ENCODE measurements at places on chromosomes 2 and 18.
A peak's percentile ranks its signal among the peaks of the same experiment; 100 is the strongest.

DNA sequence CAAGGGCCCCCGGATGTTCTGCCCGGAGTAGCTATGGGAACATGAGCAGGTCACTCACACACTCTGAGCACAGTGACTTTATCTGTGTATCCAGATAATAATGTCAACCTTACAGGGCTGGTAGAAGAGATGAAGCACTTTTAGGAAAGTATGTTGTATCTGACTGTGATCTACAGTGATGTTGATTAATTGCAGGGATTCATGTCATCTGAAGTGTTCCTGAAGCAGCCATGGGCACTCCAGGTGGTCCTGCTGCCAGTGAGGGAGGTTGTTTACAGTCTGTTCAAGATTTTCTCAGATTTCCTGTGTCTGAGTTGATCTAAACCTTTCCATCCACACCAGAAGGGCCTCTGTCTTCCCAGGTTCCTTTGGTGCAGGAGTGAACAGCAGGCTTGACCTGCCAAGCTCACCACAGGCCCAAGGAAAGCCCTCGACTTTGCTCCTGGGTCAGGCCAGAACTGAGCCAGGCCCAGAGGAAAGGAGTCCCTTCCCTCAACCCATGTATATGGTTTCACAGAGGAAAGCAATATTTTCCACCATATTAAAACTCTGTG is 28.0 kb downstream of the KIAA2012 start:
- no peak for DNase-seq
- no peaks in the 10 kb centered on the region for H3K36me3 ChIP-seq
- no peaks in the 10 kb centered on the region for H3K4me1 ChIP-seq
- no peaks in the 10 kb centered on the region for H3K27me3 ChIP-seq
- H3K27ac ChIP-seq: no peak overlapping the region
- H3K4me3 ChIP-seq: no peak overlapping the region

DNA sequence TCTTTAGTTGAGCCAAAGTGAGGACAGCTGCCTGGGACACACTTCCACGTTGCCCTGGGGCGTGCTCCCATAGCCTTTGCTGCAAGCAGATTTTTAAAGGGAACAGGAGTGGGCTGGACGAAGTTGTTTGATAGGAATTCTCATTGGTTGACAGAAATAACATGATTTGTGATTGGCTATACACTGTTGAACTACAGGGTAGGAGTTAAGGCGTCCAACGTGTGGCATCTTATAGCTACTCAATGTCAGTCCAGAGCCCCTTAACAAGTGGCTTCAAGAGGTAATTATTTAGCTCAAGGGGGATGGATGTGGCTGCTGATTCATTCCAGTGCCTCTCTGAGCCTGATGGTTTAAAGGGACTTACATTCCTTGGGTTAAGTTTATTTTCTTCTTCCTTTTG is 65.5 kb downstream of the ACAA2 start:
- no peaks in the 10 kb centered on the region for H3K36me3 ChIP-seq
- no peak overlapping the region for H3K27ac ChIP-seq
- DNase-seq: no peak
- H3K4me1 ChIP-seq: no peaks in the 10 kb centered on the region
- no peak overlapping the region for H3K4me3 ChIP-seq

DNA sequence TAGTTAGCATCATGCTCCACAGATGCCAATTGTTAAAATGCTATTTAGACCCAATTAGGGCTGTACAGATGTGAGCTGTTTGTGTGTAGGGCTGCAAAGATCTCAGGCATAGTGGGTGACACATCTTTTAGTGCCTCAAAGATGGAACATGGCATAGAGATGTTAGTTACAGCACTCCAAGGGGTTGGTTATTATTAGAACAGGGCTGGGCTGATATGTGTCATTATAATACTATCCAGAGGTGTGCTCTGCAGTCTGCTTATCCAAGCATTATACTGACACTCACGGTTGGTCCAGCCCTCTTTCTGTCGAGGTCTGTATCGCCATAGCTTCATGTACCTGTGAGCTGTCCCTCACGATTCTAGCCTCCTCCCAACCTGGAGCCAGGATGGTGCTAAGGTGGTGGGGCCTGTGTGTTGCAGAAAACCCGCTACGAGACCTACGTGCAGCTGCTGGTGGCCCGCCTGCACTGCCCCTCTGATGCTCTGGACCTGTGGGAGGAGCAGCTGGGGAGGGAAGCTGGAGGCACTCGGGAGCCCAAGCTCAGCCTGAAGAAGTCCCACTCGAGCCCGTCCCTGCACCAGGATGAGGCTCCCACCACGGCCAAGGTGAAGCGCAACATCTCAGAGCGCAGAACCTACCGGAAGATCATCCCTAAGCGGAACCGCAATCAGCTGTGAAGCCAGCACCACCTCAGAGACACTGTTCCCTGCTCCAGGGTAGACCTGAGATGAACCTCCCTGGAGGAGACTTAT is 27.1 kb downstream of the PSD4 start:
- no peak for DNase-seq
- no peaks in the 10 kb centered on the region for H3K27me3 ChIP-seq
- H3K4me1 ChIP-seq: no peaks in the 10 kb centered on the region
- no peak overlapping the region for H3K4me3 ChIP-seq
- H3K36me3 ChIP-seq: no peaks in the 10 kb centered on the region

- H3K27me3 ChIP-seq: no peaks in the 10 kb centered on the region
- H3K4me3 ChIP-seq: no peak overlapping the region
- no peak overlapping the region for H3K27ac ChIP-seq
- no peaks in the 10 kb centered on the region for H3K4me1 ChIP-seq
- H3K36me3 ChIP-seq: no peaks in the 10 kb centered on the region
Observed at GRCh38 chr18:78719821-78720220, 259.8 kb upstream of the SALL3 start.

DNA sequence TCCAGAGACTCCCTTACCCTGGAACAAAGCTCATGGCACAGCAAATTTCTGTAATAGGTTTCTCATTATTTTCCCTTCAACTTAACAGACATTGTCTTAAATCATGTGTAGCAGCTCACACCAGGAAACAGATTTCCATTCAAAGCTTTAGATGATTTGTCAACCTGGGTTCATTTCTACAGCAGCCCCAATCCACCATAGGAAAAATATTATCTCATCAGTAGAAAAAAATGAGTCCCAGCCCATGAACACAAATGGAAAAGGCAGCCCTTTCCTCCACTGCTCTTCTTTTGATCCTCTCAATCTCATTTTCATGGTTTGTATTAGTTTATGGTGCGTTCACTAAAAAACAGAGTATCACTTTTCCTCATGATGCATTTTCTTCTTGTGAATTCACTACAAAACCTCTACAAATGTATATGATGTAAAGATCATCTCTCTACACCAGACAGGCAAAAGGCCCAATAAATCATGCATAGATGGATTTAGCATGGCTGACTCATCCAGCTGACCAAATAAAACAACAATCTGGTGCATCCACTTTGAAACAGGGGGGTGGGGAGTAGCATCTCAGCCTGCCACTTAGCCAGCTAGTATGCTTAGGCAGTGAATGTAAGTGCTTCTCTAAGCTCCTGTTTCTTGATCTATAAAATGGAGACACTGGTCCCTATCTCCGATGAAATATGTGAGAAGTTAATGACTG is 78.6 kb downstream of the SATB2 start:
- no peaks in the 10 kb centered on the region for H3K27me3 ChIP-seq
- H3K27ac ChIP-seq: no peak overlapping the region
- no peak for DNase-seq
- no peaks in the 10 kb centered on the region for H3K4me1 ChIP-seq
- no peak overlapping the region for H3K4me3 ChIP-seq
- H3K36me3 ChIP-seq: no peaks in the 10 kb centered on the region

DNA sequence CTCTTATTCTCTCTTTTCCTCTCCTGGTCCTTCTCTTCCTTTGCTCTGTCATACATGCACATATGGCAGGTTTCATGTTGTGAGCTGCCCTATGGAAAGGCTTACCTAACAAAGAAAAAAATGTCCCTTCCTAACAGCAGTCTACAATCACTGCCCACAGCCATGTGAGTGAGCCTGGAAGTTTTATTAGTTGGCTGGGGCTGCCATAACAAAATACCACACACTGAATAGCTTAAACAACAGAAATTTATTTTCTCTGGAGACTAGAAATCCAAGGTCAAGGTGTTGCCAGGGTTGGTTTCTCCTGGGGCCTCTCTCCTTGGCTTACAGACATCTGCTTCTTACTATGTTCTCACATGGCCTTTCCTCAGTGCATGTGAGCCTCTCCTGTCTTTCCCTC is 142.1 kb downstream of the TRIB2 start:
- no peaks in the 10 kb centered on the region for H3K4me1 ChIP-seq
- no peak overlapping the region for H3K4me3 ChIP-seq
- H3K27ac ChIP-seq: no peak overlapping the region

DNA sequence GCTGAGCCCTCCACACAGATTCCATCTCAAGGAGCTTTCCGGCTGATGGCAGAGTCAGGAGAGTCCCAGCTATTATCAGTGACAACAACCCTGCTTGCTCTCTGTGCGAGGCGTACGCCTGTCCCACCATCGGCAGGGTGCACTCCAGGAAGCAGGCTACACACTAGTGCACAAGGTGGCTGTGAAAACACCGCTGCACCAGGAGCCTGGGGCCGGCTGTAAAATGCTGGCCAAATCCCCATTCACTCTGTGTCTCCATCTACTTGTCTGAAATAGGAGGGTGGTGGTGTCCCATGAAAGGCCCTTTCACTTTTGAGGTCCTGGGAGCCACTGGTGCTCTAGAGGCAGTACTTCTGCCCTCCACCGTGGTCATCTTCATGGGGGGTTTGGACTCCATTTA is 183.2 kb upstream of the SMAD2 start:
- H3K27ac ChIP-seq: no peak overlapping the region
- no peak for DNase-seq
- H3K36me3 ChIP-seq: no peaks in the 10 kb centered on the region
- H3K27me3 ChIP-seq: no peaks in the 10 kb centered on the region
- H3K4me3 ChIP-seq: no peak overlapping the region
- no peaks in the 10 kb centered on the region for H3K4me1 ChIP-seq

DNA sequence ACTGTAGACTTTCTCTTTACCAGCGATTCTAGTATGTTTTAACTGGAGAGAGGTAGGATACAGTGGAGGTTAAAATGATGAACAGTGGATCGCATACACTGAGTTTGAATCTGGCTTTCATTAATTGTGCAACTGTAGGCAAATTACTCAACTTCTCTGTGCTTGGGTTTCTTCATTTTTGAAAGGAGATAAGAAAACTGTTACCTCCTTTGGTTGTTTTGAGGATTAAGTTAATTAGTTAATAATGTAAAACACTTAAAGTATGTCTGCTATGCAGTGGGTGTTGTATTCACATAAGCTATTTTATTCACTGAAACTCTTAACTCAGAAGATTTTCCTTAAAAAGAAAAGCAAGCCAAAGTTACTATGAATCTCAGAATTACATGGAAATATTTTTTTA is 111.8 kb upstream of the CYP20A1 start:
- H3K27ac ChIP-seq: no peak overlapping the region
- no peaks in the 10 kb centered on the region for H3K36me3 ChIP-seq
- no peaks in the 10 kb centered on the region for H3K27me3 ChIP-seq
- H3K4me1 ChIP-seq: no peaks in the 10 kb centered on the region
- DNase-seq: no peak

DNA sequence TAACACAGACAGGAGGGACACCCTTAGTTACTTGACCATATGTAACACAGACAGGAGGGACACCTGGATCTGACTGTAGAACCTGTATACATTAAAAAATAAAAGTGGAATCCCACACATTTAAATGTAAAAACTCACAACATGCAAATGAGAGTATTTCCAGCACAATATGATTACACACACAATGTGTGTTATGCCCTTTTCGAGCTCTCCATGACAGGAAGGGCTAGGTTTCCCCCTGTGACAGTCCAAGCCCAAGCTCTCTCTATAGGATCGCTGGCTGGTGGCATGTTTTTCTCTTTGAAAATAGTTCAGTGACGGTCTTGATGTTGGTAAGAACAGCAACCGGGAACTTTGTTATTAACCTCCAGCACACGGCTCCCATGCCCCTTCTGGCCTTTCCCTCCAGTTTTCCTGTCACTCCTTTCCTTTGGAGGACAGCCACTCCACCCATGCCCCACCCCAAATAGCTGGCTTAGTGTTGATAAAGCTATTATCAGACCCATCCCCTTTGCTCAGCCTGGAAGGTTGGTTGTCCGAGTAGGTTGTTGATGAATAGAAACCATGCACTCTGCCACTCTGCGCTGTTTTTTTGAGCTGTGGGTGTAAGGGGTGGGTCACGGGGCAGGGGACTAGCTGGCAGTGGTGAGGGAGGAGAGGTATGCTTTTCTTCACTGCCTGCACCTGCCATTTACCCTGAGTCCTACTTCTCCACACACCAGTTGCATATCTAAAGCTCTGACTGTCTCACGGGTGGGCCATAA is 2.7 kb downstream of the RASGRP3 start:
- no peak for DNase-seq
- H3K4me1 ChIP-seq: peaks cover 64% of the 10 kb centered on the region
- H3K4me3 ChIP-seq: no peak overlapping the region
- H3K27me3 ChIP-seq: no peaks in the 10 kb centered on the region
- no peaks in the 10 kb centered on the region for H3K36me3 ChIP-seq

- DNase-seq: peak; percentile 9
- no peak overlapping the region for H3K4me3 ChIP-seq
- H3K36me3 ChIP-seq: no peaks in the 10 kb centered on the region
- no peaks in the 10 kb centered on the region for H3K4me1 ChIP-seq
- no peaks in the 10 kb centered on the region for H3K27me3 ChIP-seq
Observed at GRCh38 chr2:241870081-241870541, 582 bp downstream of the RTP5 start.

DNA sequence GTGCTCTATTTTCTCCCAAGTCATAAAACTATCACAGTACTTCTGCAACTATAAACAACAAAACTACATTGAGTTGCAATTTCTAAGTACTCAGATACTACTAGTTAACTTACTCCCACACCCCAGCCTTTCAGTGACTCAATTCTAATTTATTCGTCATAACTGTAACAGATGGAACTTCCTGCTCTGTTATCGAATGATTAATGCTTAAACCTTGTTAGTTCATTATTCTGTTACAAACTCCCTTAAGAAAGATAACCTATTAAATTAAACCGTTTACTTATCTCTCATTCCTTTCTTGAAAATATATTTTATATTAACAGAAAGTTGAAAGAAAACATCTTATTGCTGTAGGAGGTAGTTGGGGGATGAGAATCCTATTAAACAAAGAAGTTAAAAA is 17.0 kb downstream of the TNFAIP6 start:
- H3K4me3 ChIP-seq: no peak overlapping the region
- no peak for DNase-seq
- no peaks in the 10 kb centered on the region for H3K27me3 ChIP-seq

- no peak overlapping the region for H3K27ac ChIP-seq
- no peak for DNase-seq
- H3K27me3 ChIP-seq: no peaks in the 10 kb centered on the region
- H3K4me3 ChIP-seq: no peak overlapping the region
- no peaks in the 10 kb centered on the region for H3K36me3 ChIP-seq
- no peaks in the 10 kb centered on the region for H3K4me1 ChIP-seq
Observed at GRCh38 chr18:35673682-35674081, 92.1 kb downstream of the GALNT1 start.
